ENCODE measurements at places on chromosomes 5 and 9.

GRCh38 chr5:18811661-18812060, 1176.3 kb downstream of the CDH18 start:
- H3K4me3 ChIP-seq = no peak overlapping the region
- no peaks in the 10 kb centered on the region for H3K36me3 ChIP-seq
- DNase-seq = no peak
- no peak overlapping the region for H3K27ac ChIP-seq
- no peaks in the 10 kb centered on the region for H3K27me3 ChIP-seq
- no peaks in the 10 kb centered on the region for H3K4me1 ChIP-seq

DNA sequence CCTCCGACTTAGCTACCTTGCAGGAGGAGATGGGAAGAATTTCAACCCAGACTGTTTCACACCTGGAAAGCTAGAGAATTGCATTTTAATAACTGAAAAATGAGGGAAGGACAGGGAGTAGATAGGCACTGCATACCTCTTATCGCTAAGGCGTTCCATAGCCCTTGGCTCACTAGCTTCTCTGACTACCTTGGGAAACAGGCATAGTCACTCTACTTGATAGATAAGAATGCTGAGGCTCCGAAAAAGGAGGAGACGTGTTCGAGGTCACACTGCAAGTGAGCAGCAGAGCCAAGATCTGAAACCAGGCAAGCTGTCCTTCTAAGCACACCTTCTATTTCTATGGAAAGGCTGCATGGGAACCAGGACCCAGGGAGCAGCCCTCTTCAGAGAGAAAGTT, 168.9 kb downstream of the CRB2 start:
- peaks cover under 1% of the 10 kb centered on the region for H3K36me3 ChIP-seq
- no peak overlapping the region for H3K4me3 ChIP-seq
- H3K4me1 ChIP-seq = no peaks in the 10 kb centered on the region
- no peak overlapping the region for H3K27ac ChIP-seq
- no peak for DNase-seq

- no peaks in the 10 kb centered on the region for H3K4me1 ChIP-seq
- H3K27me3 ChIP-seq = no peaks in the 10 kb centered on the region
- H3K4me3 ChIP-seq = no peak overlapping the region
- DNase-seq = no peak
- no peak overlapping the region for H3K27ac ChIP-seq
- H3K36me3 ChIP-seq = no peaks in the 10 kb centered on the region
These were observed 808.0 kb downstream of the TLE1 start for GRCh38 chr9:80881320-80881719.

DNA sequence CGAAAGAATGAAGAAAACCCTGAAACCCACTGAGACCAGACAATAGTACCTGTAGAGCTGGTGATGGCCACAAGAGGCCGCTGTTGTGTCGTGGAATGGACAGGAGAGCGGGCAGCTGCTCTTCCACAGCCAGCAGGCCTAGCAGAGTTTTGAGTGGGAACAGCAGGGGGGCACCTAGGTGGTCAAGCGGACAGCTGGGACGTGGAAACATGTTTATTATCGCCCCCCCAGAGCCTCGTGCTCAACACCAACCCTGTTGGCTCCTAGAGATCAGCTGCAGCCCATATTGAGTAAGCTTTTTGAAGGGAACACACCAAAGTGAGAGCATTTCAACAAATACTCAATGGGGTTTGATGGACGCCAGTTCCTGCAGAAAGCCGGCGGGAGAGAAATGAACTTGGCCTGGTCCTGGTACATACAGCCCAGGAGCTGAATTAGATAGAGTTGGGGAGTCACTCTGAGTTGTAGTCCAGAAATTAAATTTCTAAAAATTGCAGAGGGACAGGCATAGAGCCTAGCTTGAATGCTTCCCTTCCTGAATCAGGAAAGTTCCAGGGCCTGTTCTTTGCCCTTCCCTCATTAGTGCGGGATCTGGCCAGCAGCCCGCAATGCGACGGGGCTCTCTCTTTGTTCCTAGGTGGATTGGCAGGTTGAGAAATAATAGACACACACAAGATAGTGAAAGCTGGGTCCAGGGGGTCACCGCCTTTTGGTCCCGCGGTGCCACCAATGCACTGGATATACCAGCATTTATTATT, 33.8 kb downstream of the MFAP3 start:
- no peaks in the 10 kb centered on the region for H3K36me3 ChIP-seq
- peak; percentile 90 for DNase-seq
- no peak overlapping the region for H3K27ac ChIP-seq
- peaks cover 32% of the 10 kb centered on the region for H3K27me3 ChIP-seq
- peaks cover 58% of the 10 kb centered on the region for H3K4me1 ChIP-seq
- H3K4me3 ChIP-seq = no peak overlapping the region

- DNase-seq = no peak
- no peak overlapping the region for H3K4me3 ChIP-seq
- no peak overlapping the region for H3K27ac ChIP-seq
- H3K36me3 ChIP-seq = no peaks in the 10 kb centered on the region
These were observed 19.2 kb downstream of the BHMT start for GRCh38 chr5:79130781-79131180.

DNA sequence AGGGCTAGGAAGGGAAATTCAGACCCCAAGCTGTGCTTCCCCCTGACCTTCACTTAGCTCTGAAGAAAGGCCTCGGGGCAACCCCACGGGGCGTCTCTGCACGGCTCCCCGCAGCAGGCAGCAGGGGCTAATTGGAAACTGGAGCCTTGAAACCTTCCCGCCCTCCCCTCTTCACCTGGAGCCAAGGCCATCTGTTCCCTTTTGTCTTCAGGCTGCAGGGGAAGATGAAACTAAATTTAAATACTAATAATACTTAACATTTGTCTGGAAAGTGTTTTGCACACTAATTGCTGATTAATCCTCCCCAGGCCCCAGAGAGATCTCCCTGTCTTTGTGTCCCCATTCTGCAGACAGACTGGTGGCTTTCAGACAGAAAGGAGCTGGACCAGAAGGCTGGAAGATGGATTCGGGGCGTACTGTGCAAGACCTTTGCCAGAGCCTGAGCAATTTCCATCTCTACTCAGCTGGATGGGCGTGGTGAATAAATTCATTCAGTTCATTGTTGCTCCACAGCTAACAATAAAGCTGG, 34.1 kb upstream of the CPLX2 start:
- peaks cover 11% of the 10 kb centered on the region for H3K27me3 ChIP-seq
- H3K4me1 ChIP-seq = no peaks in the 10 kb centered on the region
- no peak overlapping the region for H3K4me3 ChIP-seq
- H3K36me3 ChIP-seq = no peaks in the 10 kb centered on the region
- H3K27ac ChIP-seq = no peak overlapping the region
- DNase-seq = no peak

- no peak for DNase-seq
- H3K27me3 ChIP-seq = peaks cover 7% of the 10 kb centered on the region
- H3K27ac ChIP-seq = no peak overlapping the region
- no peak overlapping the region for H3K4me3 ChIP-seq
- no peaks in the 10 kb centered on the region for H3K36me3 ChIP-seq
- peaks cover 38% of the 10 kb centered on the region for H3K4me1 ChIP-seq
These were observed 594.8 kb downstream of the RAB3C start for GRCh38 chr5:59177644-59178043.

DNA sequence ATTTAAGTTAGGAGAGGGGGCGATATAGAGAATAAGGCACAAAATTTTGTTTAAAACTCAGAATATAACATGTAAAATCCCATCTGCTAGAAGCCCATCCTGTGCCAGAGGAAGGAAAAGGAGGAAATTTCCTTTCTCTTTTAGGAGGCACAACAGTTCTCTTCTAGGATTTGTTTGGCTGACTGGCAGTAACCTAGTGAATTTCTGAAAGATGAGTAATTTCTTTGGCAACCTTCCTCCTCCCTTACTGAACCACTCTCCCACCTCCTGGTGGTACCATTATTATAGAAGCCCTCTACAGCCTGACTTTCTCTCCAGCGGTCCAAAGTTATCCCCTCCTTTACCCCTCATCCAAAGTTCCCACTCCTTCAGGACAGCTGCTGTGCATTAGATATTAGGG, 18.3 kb downstream of the MOCS2 start:
- peaks cover 31% of the 10 kb centered on the region for H3K36me3 ChIP-seq
- no peaks in the 10 kb centered on the region for H3K27me3 ChIP-seq
- H3K4me3 ChIP-seq = no peak overlapping the region
- DNase-seq = no peak
- peaks cover 56% of the 10 kb centered on the region for H3K4me1 ChIP-seq

GRCh38 chr5:74418261-74418660, 222.3 kb downstream of the ENC1 start:
- no peaks in the 10 kb centered on the region for H3K36me3 ChIP-seq
- peaks cover 18% of the 10 kb centered on the region for H3K27me3 ChIP-seq
- H3K27ac ChIP-seq = no peak overlapping the region
- H3K4me3 ChIP-seq = no peak overlapping the region
- no peaks in the 10 kb centered on the region for H3K4me1 ChIP-seq

GRCh38 chr9:112861638-112862555, 28.8 kb downstream of the SLC46A2 start:
- DNase-seq = no peak
- H3K4me3 ChIP-seq = no peak overlapping the region
- H3K27me3 ChIP-seq = no peaks in the 10 kb centered on the region
- H3K27ac ChIP-seq = no peak overlapping the region
- H3K4me1 ChIP-seq = peaks cover 14% of the 10 kb centered on the region
- peaks cover 5% of the 10 kb centered on the region for H3K36me3 ChIP-seq

- no peak overlapping the region for H3K27ac ChIP-seq
- DNase-seq = no peak
- H3K4me1 ChIP-seq = peaks cover 21% of the 10 kb centered on the region
- no peak overlapping the region for H3K4me3 ChIP-seq
- peaks cover 26% of the 10 kb centered on the region for H3K36me3 ChIP-seq
These were observed 109.1 kb downstream of the SUSD1 start for GRCh38 chr9:112065806-112066606.

GRCh38 chr5:61301341-61302199, 30.5 kb upstream of the ZSWIM6 start:
- peaks cover 7% of the 10 kb centered on the region for H3K4me1 ChIP-seq
- DNase-seq = no peak
- no peak overlapping the region for H3K27ac ChIP-seq
- H3K36me3 ChIP-seq = no peaks in the 10 kb centered on the region

DNA sequence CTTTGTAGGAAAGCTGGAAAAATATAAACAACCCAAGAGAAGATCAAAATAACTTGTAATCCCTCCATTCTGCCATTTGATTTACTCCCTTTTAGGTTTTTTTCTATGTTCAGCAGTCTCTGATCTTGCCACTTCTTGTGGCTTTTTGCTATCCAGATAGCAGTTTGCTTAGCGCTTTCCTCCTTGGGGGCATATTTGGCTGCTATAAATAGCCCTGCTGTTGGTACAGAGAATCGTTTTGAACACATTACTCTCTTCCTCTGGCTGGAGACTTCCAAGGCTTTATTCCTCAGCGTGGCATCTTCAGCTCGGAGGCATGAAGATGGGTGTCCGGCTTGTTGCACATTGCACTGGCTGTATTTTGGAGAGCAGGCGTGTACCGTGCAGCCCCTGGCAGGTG, 38.6 kb downstream of the HMCN2 start:
- peaks cover 15% of the 10 kb centered on the region for H3K27me3 ChIP-seq
- H3K4me3 ChIP-seq = no peak overlapping the region
- H3K36me3 ChIP-seq = no peaks in the 10 kb centered on the region
- no peak for DNase-seq
- H3K27ac ChIP-seq = no peak overlapping the region
- no peaks in the 10 kb centered on the region for H3K4me1 ChIP-seq

DNA sequence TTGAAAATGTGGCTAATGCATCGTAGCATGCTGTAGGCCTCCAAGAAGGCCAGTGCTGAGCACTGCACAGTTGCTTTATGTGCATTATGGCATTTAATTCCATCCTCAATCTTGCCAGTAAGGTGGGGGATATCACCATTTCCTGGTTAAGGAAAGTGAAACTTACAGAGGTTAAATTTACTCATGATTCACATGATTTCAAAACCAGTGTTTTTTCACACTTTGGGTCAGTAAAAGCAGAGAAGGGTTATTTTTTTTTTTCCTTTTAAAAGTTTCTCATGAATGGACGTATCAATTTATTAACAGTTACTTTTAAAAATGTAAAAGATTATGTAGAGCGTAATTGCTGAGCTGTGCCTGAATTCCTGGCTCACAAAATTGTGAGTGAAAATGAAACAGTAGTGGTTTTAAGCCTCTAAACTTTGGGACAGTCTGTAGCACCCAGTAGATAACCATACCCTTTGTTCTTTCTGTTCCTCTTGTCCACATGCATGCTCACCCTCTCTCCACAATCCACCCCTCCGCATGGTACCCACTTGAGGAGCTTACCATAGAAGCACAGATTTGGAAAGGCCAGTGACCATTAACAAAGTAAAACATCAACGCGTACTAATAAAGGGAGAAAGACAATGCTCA, 21.2 kb downstream of the MAST4 start:
- peaks cover 7% of the 10 kb centered on the region for H3K27me3 ChIP-seq
- peaks cover 4% of the 10 kb centered on the region for H3K36me3 ChIP-seq
- no peak overlapping the region for H3K4me3 ChIP-seq
- H3K4me1 ChIP-seq = peaks cover 42% of the 10 kb centered on the region

- no peaks in the 10 kb centered on the region for H3K36me3 ChIP-seq
- H3K4me1 ChIP-seq = no peaks in the 10 kb centered on the region
- no peak overlapping the region for H3K4me3 ChIP-seq
- no peak overlapping the region for H3K27ac ChIP-seq
These were observed 193.2 kb upstream of the RORB start for GRCh38 chr9:74303945-74304344.

DNA sequence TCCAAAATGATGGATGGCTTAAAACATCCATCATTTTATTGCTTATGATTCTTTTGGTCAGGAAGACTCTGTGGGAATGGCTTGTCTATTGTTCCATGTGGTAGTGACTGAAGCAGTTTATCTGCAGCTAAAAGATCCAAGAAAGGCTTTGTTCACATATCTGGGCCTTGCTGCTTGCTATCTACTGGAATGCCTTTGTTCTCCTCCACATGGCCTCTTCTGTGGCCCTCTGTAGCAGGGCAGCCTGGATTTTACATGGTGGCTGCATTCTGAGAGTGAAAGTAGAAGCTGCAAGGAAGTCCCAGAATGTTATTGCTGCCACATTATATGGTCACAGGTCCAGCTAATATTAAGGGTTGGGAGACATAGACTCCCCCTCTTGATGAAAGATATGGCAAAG, 35.1 kb downstream of the DMXL1 start:
- no peak for DNase-seq
- no peak overlapping the region for H3K4me3 ChIP-seq
- no peaks in the 10 kb centered on the region for H3K4me1 ChIP-seq
- no peak overlapping the region for H3K27ac ChIP-seq

DNA sequence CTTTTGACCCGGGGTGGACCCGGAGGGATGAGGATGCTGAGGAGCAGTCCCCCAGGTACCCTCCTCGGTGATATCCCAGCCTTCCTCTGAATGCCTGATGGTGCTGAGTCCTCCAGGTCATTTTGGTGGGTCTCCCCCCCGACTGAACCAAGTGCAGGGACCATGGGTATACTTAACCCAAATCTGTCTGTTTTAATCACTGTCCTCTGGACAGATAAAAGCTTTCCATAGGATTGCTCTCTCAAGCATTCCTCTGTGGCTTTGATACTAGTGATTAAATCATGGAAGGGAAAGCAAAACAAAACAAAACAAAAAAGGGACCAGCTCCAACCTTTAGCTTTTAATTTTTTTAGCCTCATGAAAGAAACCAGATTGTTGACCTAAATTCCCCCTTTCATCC, 26.0 kb downstream of the PAPPA start:
- H3K4me1 ChIP-seq = no peaks in the 10 kb centered on the region
- H3K27ac ChIP-seq = no peak overlapping the region
- no peak overlapping the region for H3K4me3 ChIP-seq

- no peak overlapping the region for H3K27ac ChIP-seq
- no peak for DNase-seq
- H3K27me3 ChIP-seq = no peaks in the 10 kb centered on the region
- H3K4me1 ChIP-seq = peaks cover 22% of the 10 kb centered on the region
These were observed 5.5 kb downstream of the NOL6 start for GRCh38 chr9:33468215-33468730.
